Fibroblast of skin of abdomen (primary cell): ENCODE measurements at places on chromosomes 4 and X.
A peak's percentile ranks its signal among the peaks of the same experiment; 100 is the strongest.

GRCh38 chrX:96843566-96843965, 40.1 kb upstream of the RPA4 start:
- DNase-seq, result peak; percentile 6

DNA sequence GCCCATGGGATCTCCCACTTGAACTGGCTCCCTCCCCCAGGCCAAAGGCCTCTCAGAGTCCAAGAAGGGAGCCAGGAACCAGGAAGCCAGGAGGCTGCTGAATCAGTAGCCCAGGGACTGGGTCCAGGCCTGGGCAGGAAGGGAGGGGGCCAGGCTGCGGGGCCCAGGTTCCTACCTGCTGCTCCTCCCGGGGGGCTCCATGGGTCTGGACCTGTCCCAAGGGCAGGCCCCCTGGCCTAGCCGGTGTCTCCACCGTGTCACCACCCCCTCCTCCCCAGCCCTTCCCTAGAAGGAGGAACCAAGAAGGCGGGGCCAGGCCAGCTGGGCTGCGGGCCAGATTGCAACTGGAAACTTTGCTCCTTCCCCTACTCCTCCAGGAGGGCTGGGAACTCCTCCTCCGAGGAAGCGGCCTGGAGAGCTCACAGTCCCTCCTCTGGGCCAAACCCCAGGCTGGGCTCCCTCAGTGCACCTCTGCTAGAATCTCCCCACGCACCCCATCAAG, at the start of gene IQSEC2:
TSS of gene IQSEC2 (minus strand) at position 264 of the 502 bp plus-strand sequence.
- peak; percentile 78 for DNase-seq

DNA sequence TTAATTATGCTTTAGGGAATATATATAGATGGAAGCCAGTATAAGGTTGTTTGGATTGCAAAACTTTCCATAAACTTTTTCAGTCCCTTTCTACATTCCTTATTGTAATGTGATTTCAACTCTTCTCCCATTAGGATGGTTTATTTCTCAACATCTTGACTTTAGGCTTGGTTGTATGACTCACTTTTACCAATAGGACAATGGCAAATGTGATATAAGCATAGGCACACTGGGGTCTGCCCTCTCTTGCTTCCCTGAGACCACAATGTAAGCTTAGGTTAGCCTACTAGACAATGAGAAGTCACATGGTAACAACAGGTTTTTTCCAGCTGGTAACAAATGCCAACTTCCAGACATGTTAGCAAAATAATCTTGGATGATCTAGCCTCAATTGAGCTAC, 163.3 kb upstream of the RBPJ start:
- DNase-seq, result no peak

GRCh38 chr4:74904509-74905065, 28.3 kb upstream of the PARM1 start:
- DNase-seq, result no peak

DNA sequence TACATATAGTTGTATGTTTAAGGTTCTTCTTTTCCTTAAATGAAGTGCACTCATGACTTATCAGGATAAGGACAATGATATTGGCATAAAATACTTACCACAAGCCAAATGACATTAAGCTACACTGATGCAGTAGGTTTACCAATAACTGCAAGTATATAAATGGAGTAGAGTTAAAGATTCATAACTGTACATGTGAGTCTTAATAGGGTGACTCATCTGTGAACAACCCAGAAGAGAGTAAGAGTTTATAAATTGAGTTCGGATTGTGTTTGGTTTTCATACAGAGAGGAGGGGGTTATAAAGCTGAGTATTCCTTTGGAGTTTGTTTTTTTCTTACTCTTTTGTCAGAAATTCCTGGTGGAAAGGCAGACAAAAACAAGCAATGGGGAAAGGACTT, 144.8 kb downstream of the TLL1 start:
- DNase-seq, result no peak

GRCh38 chr4:26751838-26752237, 108.8 kb upstream of the STIM2 start:
- no peak for DNase-seq

DNA sequence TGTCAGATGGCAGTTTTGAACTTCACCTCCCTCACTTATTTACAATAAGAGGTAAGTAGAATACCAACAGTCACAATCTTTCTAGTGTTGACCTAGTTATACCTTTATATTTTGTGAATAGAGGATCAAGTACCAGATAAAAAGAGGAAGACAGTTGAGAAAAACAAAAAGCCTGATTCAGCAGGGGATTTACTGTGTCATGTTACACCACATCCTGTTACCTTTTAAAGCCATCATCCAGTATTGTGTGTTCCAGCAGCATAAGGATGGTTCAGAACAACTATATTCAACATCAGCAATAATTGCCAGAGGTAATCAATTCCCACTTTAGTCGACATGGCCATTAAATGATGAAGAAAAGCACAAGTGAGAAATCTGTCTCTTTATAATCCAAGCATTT, 21.3 kb upstream of the CXCL6 start:
- no peak for DNase-seq

GRCh38 chrX:1231850-1232465, 19.5 kb upstream of the CRLF2 start:
- DNase-seq, result no peak

- DNase-seq, result peak; percentile 28
These were observed 4.5 kb upstream of the CBR4 start for GRCh38 chr4:169014586-169014985.

GRCh38 chrX:137051978-137052642, 18.3 kb upstream of the GPR101 start:
- DNase-seq, result peak; percentile 48

- DNase-seq, result peak; percentile 68
These were observed 41.6 kb upstream of the ACSL4 start for GRCh38 chrX:109774706-109775105.

GRCh38 chr4:38287101-38287851, 327.1 kb downstream of the PTTG2 start:
- no peak for DNase-seq

- DNase-seq, result no peak
These were observed 30.6 kb downstream of the SETD7 start for GRCh38 chr4:139525414-139525813.

DNA sequence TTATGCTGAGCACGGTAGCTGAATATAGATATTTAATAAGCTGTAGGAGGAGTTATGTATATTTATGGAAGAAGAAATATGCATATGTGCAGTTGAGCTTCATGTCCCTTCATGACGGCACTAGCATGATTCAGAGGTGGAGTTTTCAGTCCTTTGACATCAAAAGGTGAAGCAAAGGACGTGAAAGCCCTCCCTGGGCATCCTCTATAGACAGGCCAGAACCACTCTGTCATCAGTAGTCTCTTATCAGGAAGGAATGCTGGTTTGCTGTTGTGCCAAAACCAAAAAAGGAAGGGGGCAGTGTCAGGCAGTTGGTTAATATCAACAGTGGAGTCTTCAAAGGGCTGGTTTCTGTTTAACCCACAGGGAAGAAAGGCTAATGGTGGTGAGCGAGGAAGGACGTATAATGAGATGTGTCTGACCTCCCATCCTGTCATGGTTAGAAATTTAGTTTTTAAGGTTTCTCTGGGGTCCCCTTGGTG, 23.5 kb upstream of the IL2 start:
- peak; percentile 33 for DNase-seq

GRCh38 chrX:136318895-136319597, 18.3 kb downstream of the ADGRG4 start:
- DNase-seq, result no peak

DNA sequence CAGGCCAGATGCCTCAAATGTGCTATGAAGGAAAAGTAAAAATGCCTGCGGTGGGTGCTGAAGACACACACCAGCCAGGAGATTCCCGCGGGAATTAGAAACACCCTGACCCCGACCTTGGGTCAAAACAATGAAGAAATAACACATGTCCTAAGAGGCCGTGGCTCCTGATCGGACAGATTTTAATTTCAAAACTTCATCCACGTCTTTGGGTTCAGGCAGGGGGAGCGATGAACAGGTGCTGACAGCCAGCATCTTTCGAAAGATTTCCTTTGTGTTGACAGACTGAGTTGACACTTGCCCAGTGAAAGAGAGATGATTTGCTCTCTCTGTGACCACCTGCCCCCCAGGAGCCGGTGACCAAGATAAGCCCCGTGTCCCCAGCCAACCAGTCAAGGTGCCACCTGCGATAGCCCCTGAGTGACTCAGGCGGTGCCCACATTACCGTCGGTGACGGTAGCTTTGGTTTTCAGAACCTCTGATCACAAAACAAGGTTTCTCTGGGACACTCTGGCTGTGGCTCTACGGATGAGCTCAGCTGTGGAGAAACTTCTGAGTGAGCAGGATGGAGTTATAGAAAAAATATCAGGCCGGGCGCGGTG, 11.0 kb upstream of the IL3RA start:
- no peak for DNase-seq

DNA sequence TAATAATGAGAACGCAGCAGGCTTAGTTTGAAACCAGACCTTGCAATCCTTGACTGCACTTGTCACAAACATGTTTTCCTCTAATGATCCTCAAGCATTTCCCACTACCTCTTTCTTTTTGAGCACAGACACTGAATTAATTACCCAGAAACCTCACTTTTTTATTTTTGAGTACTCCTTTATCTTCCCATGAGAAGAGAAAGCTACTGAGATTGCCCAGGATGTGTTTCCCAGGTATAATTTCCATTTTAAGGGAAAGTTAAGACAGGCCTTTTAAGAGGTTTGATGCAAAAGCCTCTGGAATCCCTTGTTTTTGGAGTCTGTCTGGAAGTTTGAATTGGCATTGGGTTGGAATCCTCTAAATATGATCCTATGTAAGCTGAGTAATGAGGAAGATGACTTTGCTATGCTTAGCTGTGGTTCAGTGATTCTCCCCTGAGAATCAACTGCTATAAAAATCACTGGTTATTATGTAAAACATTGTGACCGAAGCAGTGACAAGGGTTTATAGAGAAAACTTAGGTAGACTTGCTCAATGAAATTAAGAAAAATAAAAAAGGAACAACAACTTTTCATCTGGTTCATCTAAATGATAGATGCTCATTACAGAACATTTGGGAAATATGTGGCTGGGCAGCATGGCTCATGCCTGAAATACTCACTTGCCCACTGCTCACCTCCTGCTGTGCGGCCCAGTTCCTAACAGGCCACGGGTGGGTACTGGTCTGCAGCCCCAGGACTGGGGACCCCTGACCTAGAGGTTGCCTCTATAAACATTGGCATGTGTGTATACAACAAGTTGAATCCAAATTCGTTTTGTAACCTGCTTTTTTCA, 10.8 kb upstream of the RHOH start:
- peak; percentile 42 for DNase-seq

- no peak for DNase-seq
These were observed 17.1 kb downstream of the GPR34 start for GRCh38 chrX:41705680-41706374.

DNA sequence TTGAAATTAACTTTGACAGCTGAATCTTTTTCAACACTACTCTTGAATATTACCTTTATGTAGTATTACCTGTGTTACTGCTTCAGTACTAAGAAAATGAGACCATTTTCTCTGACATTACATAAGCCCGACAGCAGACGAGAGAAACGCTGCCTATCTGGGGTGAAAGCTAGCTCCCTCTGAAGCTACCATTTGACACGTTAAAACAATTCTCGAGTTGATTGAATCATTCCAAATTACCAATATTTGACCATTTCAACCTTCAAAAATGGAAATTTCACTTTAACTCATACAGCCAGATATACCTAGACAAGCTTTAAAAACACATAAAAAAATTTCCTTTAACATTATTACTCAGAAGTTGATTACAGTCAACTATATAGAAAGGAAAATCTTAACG, 836 bp downstream of the GPM6A start:
- no peak for DNase-seq

DNA sequence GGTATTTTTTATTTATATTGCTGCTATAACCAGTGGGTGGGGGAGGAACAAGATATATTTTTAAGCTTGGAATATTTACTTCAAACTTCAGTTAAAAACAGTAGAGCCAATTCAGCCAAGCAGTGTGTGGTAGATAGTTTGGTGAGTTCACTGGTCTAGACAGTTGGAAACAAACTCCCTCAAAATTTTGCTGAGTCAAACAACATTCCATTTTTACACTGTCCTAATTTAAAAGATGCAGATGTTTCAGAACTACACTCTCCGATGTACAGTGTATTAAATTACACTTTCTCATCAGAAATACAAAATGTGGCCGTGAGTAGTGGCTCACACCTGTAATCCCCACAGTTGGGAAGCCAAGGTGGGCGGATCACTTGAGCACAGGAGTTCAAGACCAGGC, 23.3 kb downstream of the PRKX start:
- DNase-seq, result peak; percentile 26

DNA sequence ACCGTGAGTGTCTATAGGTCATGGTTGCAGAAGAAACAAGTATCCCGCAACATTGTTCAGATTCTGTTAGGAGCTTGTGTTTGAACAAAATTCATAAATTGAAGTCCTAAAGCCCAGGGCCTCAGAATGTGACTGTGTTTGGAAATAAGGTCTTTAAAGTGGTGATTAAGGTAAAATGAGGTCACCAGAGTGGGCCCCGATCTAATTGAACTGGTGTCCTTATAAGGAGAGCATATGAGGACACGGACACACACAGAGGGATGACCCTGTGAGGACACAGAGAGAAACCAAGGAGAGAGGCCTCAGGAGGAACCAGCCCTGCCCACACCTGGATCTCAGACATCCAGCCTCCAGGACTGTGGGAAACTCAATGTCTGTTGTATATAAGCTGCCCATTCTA, 76.9 kb downstream of the DHRSX start:
- DNase-seq, result no peak

DNA sequence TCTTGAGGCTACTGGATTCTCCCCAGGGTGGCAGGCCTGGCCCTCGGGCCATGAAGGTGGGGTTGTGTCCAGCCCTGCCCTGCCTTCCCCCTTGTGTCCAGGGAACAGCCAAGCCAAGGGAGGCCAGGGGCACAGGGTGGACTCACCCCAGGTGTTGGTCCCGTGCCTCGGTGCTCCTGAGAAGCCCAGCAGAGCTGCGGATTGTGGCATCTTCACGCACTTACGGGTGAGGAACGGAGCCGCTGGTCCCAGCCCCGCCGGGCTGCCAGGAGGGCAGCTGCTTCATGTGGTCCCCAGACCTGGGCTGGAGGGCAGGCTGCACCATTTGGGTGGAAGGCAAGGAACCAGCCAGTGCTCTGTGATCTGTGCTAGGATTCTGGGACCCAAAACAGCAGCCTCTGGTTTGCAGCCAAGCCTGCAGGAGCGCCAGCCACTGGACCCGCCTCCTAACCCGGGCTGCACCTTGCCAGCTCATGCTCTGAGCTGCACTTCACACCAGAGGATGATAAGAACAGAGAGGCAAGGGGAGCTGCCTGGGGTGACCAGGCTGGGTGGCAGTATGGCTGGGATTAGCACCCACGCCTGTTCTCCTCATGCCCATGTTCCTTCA, 36.1 kb upstream of the HMX1 start:
- no peak for DNase-seq

DNA sequence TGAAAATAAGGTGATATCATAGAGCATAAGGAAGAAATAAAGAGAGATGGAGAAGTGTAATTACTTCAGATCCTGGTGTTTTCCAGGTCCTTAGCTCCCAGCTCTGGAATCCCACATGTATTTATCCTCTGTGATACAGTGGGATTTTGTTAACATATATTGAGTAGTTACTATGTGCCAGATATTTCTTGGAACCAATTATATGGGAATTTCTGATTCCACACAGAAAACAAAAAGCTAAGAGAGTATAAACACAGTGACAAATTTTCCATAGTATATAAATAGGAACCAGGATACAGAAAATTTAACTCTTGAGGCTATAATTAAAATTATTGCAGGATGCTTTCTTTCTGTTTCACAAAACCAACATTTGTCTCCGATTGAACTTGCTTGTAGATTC, 1067.5 kb downstream of the PCDH7 start:
- no peak for DNase-seq
